Fibroblast of skin of back (primary cell): ENCODE measurements at places on chromosomes 1 and 21.

DNA sequence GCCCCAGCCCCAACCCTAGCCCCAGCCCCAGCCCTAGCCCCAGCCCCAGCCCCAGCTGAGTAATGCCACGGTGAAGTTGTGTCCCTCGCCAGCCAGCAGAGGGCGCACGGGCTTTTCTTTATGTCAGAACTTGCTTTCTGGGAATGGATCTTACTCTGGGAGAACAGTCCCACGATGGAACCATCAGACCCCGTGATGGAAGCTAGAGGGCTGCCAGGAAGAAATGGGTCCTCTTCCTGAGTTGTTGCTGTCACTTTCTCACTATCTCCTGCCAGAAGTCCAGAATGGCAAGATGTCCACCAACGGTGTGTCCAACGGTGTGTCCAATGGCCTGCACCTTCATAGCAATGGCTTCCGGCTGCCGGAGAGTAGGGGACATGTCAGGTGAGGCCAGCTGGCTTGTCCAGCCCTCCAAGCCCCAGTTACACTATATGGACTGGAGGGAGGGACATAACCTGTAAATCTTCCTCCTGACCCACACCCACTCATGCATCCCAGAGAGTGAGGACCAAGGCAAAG, 25.1 kb upstream of the TMEM222 start:
- peak; percentile 59 for DNase-seq

- DNase-seq: no peak
These were observed 13.2 kb downstream of the CNTN2 start for GRCh38 chr1:205056188-205056611.

GRCh38 chr1:208448425-208448824, 204.2 kb upstream of the PLXNA2 start:
- no peak for DNase-seq

DNA sequence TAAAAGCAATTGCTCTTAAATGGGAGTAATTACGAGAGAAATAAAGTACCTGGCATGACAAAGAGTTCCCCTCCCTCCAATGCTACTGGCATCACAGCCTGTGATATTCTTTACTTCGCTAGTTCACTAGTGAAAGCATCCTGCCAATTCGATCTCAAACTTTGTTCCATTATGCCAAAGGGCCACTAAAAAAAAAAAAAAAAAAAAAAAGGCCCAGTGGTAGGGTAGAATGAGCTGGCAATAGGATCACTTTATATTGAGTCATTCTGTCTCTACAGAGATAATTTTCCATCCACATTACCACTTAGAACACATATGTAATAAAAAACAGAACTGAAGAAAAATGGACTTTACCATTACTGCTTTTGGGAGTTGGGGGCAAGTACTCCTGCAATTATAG, 11.2 kb downstream of the PUM1 start:
- no peak for DNase-seq

DNA sequence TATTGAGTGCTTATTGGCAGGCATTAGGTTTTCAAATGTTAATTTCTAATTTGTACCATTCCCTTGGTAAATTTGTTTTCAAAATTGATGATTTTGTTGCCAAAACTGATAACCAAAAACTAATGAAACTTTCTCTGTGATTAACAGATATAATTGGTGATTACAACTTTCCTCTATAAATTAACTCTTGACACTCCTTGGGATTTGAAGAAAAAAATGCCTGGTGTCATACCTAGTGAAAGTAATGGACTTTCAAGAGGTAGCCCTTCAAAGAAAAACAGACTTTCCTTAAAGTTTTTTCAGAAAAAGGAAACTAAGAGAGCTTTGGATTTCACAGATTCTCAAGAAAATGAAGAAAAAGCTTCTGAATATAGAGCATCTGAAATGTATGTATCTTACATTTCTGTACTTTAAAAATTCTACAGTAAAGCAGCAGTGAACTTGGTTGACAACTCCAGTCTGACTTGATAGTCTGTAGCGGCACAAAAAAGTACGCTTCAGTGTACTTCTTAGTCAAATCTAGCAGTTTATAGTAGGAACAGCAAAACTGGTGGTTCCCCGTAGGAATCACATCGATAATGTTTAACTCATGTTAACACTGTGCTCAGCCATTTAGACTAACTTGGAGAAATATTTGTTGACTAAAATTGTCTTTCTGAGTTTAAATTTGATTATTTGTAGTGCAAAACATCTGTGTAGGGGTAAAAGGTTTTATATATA, 3.0 kb downstream of the USP1 start:
- DNase-seq: no peak

GRCh38 chr1:201683397-201683796, 144.5 kb downstream of the NAV1 start:
- no peak for DNase-seq

DNA sequence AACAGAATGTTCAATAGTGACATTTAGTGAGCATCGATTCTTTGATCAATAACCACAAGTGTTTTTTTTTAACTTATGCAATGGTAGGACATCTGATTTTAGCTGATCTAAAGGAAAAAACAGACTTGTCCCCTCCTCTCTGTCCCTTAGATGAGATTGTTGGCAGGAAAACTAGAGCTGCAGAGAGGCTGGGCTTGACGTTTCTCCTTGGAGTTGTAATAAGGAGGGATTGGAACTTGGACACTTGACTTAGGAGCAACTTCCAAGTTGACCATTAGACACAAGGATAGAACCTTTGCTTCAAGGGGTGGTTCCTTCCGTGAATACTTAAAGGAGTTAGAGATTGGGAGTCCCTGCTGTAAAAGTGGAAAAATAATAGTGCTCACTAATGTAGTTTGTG, 49.9 kb downstream of the KAZN start:
- DNase-seq: no peak

GRCh38 chr1:21262293-21263051, 27.8 kb downstream of the ECE1 start:
- DNase-seq: peak; percentile 89

DNA sequence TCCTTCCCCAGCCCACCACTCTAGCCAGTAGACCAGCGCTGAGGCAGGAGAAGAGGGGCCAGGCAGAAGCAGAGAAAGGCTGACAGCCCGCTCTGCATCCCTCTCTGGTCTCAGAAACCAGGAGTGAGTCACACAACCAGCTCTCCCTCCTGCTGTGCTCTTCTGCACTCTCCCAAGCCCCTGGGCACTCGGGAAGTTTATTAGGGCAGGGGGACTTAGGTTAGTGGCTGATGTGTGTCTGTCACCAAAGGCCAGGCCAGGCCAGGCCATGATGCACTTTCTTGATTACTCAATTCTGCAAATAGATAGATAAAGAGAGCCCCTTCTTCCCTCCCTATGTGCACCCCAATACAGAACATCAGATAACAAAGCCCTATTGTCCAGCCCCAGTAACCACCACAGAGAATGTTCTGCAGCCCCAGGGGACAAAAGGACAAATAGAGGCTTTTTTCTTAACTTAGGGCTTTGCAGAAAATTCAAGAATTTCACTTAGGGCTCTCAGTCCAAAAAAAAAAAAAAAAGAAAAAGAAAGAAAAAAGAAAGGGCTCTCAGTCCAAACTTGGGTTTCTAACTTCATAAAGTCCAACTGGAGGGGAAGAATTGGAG, 52.9 kb upstream of the CNTN2 start:
- DNase-seq: peak; percentile 9

GRCh38 chr1:67431156-67431765, 1.1 kb upstream of the SERBP1 start:
- no peak for DNase-seq
